HL-60 (cell line): ENCODE measurements at places on chromosomes 1 and 21.

GRCh38 chr1:15660151-15660550 lies 24.0 kb upstream of the PLEKHM2 start:
- no peak for DNase-seq

- no peak for DNase-seq
These were observed 12.4 kb downstream of the IFFO2 start for GRCh38 chr1:18943914-18944572.

- no peak for DNase-seq
These were observed 145.3 kb downstream of the SETD4 start for GRCh38 chr21:35915030-35915429.

GRCh38 chr1:236303675-236304074 lies 21.9 kb upstream of the ERO1B start:
- DNase-seq, result no peak

GRCh38 chr21:42163511-42163863 lies 55.5 kb upstream of the ABCG1 start:
- no peak for DNase-seq

- no peak for DNase-seq
These were observed 36.9 kb upstream of the TARBP1 start for GRCh38 chr1:234515821-234516241.

- DNase-seq, result no peak
These were observed 188.0 kb downstream of the RERE start for GRCh38 chr1:8629241-8630091.

DNA sequence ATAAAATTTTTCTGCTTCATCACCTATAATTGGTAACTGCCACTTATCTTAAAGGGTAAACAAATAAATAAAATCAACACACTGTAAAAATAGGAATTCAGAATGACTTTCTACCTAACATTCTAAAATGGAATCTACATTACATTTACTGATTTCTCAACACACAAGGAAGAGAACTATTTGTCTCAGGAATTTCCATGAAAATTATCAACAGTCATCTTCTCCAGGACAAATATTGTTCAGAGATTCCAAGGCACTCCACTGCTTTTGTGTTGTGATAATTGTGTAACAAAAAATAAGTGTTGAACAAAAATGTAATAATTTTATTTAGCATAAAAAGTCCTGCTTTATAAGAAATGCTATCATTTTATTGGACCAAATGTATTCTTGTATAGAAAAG lies 7.3 kb downstream of the ODF2L start:
- DNase-seq, result no peak

DNA sequence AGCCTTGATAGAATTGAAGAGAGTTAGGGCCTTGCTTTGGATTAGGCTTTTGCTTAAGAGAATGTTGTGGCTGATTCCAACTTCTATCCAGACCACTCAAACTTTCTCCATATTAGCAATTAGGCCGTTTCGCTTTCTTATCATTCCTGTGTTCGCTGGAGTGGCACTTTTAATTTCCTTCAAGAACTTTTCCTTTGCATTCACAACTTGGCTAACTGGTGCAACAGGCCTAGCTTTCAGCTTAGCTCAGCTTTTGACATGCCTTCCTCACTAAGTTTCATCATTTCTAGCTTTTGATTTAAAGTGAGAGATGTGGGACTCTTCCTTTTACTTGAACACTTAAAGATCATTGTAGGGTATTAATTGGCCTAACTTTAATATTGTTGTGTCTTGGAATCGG lies 183.6 kb upstream of the L1TD1 start:
- no peak for DNase-seq

- no peak for DNase-seq
These were observed 3.2 kb upstream of the QSOX1 start for GRCh38 chr1:180151508-180151907.

GRCh38 chr1:17545356-17545755 lies 5.9 kb downstream of the ARHGEF10L start:
- DNase-seq, result no peak

DNA sequence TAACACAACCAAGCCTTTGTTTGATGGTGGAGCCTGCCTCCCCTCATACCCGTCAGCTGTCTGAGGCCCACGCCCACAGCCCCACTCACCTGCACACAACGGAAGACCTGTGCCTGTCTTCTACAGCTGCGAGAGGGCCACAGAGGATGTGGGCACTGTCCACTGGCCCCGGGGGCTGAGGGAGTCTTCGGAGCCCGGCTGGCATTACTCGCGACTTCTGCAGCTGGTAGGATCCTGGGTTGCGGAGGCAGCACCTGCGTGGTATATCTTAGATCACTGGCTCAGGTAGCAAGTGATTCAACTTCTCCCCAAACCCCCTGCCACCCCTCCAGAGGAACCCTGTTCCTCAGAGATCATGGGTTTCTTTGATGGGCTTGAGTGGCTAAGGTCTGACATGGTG lies 109.9 kb downstream of the EDEM3 start:
- DNase-seq, result no peak

DNA sequence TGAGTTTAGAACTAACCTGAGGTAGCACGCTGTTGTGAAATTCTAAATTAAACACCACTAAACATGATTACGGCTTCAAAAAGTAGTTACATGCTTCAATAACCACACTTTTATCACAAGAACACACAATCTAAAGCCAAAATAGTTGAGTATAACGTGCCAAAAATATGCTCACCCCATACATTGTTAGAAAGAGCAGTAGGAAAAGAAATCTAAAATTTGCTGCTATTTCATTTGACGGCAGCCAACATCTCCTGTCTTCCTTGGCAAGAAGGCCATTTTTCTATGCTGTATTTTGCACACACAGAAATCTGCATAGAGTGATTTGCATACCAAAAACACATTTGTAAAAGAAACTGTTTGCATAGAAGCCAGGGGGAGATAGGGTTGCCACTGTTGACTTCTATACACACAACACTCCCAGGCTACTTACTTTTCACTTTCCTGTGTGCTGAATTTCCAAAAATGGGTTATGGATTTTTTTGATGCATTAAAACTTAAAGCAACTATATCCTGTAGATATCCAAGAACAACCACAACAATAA lies 42.9 kb upstream of the DMRTB1 start:
- no peak for DNase-seq

GRCh38 chr1:235259133-235259778 lies 68.7 kb downstream of the ARID4B start:
- DNase-seq, result no peak

DNA sequence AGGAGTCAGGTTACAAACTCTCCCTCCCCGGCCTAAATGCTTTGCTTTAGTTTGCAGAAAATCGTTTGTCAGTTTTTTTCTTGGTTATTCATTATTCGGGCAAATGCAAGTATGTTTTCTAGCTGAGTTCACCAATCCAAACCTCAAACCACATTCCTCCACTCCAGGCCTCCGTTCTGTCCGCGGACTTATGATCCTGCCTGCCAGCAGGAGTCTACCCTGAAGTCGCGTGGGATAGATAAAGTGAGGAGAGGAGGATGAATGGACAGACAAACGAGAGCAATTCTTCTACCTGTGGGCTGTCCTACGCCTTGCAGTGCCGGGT lies 1.3 kb downstream of the ADAMTS1 start:
- DNase-seq, result no peak

GRCh38 chr1:201760516-201760915 lies 68.4 kb upstream of the IPO9 start:
- no peak for DNase-seq

DNA sequence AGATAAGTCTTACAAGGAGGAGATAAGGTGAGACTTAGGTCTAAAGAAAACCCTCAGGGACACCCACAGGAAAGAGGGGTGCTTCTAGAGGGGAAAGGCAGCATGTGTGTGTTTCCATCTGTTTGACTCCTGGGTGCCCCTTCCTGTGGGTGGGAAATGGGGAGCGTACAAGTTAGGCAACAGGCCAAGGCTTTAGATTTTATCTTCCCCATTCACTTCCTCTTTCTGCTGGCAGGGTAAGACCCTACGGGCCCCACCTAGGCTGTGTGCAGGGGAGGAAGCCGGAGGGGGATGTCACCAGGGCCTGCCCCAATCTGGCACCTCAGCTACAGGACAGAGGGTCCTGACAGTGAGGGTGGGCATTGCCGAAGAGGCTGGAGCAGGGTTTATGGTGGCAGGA lies 2.5 kb upstream of the OLIG1 start:
- peak; percentile 97 for DNase-seq

DNA sequence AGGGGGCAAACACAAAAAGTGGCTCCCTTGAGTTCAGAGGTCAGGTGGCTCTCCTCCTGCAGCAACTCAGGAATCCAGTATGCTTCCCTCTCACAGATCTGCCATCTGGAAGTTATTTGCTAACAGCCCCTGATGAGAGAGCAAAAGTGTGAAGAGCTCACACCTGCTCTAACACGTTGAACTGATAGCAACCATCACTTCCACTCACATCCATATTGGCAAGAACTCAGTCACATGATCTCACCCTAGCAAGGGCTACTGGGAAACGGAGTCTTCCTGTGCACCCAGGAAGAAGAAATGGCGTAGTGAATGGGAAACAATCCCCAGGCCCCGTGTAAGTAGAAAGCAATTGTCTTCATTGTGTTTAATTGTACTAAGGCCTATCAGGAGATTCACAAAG lies 20.7 kb upstream of the SLC45A1 start:
- no peak for DNase-seq

DNA sequence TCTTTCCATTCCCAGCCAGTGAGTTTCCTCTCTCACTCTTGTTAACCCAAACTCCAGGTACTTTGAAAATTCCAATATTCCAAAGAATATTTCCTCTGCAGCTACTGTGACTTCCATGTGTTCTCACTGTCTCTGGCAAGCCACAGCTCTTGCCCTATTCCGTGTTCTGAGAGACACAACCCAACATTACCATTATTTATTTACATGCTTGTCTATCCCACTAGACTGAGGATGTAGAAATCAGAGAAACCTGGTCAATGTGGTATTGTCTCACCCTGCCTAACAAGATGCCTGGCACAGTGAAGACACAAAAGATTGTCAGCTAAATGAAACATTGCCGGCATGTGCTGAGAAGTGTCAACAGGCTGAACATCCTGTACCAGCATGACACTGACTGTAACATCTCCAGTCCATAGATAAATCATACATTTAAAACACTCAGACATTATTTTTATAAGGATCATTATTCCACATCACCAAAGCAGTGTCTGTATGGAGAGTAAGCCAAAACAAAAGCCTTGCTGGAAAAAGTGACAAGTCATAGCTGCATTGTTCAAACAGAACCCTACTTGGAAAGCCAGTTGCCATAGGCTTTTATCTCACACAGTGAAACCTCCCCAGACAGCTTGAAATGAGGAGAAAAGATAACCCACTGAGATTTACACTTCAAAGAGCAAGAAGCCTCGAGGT lies 72.3 kb downstream of the SIPA1L2 start:
- DNase-seq, result no peak

GRCh38 chr1:119449971-119450370 lies 35.0 kb downstream of the HSD3B2 start:
- DNase-seq, result peak; percentile 8

- no peak for DNase-seq
These were observed 401.3 kb downstream of the HHAT start for GRCh38 chr1:210730023-210730422.

DNA sequence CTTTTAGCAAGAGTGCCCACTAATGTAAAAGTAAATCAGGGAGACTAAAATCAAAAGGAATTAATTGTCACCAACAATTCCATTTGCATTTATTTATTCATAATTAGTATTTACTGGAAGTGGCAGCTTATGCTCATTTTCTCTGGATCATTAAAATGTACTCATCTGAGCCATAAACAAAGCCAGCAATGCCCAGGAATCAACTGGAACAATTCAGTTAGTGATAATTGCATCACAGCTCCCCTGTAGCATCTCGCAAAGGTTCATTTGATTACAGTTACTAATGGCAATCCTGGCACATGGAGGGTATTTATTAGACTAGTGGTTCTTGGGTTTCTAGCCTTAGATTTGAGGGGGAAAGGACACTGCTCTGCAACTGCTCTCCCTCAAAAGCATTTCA lies 92.7 kb upstream of the C1orf21 start:
- no peak for DNase-seq

DNA sequence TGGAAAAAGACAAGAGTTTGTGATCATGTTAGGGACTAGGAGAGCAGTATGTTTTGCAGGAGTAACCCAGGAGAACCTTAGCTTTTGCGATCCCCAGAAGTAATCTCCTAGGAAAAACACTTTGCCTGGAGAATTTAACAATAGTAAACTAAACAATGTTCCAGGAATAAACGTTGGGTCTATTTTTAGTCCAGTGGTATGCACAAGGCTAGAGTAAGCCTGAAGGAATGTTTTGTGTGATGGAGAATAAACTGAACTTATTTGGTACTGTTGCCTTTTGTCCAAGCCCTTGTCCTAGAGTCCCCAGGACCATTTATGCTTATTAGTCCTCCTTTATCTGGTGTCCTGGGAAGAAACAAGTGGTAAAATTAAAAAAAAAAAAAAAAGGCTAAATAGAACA lies 28.7 kb upstream of the RGS5 start:
- DNase-seq, result no peak

- no peak for DNase-seq
These were observed 27.2 kb downstream of the MCOLN2 start for GRCh38 chr1:84969489-84970250.

GRCh38 chr21:44364151-44365053 lies 11.0 kb downstream of the TRPM2 start:
- no peak for DNase-seq

DNA sequence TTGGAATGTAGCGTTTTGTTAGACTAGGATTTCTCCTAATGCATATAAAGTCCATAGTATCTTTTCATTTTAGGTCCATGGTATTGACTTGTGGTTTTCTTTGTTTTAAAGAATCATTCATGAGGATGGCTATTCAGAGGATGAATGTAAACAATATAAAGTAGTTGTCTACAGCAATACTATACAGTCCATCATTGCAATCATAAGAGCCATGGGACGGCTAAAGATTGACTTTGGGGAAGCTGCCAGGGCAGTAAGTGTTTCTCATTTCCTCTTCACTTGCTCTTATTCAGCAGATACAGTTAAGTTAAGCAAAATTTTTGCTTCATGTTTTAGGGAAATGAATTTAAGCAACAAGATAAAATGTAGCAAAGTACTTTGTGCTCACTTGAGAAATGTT lies 25.4 kb downstream of the GNAI3 start:
- no peak for DNase-seq

GRCh38 chr1:172999349-172999748 lies 51.4 kb downstream of the TNFSF18 start:
- no peak for DNase-seq

- DNase-seq, result no peak
These were observed 48.8 kb downstream of the GADD45A start for GRCh38 chr1:67733681-67734322.
